Endothelial cell of umbilical vein (primary cell): ENCODE measurements at places on chromosomes 16 and 17.
A peak's percentile ranks its signal among the peaks of the same experiment; 100 is the strongest.

- peak; percentile 33 for DNase-seq
These were observed 60.4 kb downstream of the NOG start for GRCh38 chr17:56653877-56654276.

- DNase-seq, result no peak
These were observed 106.7 kb downstream of the CEP112 start for GRCh38 chr17:66085221-66085620.

DNA sequence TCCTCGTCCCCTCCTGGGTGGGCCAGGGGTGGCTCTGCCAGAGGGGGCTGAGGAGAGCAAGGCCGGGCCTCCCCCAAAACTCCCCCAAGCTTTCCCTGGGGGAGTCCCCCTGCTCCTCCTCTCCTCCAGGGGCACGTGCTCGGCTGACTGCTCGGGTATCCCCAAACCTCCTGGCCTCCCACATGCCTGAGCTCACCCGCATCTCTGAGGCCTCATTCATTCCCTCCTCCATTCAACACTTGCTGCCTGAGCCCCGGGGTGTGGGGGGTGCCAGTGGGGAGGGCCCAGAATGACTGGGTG lies 83.1 kb downstream of the RTN4RL1 start:
- no peak for DNase-seq

DNA sequence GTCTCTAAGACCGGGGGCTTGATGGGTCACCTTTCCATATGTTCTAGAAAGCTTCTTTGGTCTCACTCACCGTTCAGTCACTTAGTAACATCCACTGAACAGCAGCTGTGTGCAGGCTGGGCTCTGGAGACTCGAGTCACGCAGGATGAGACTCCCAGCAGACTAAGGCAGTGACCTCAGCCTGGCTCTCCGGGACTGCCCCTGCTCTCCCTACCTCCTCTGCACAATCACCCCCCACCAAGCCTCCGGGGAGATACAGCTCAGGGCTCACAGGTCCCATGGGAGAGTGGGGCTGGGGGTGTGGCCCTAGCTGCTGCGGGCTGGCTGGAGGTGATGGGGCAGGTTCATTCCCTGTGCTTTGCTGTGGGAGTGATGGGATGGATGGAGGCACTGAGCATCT lies 14.1 kb downstream of the FLYWCH2 start:
- DNase-seq, result no peak

- no peak for DNase-seq
These were observed 16.5 kb downstream of the KATNIP start for GRCh38 chr16:27566417-27566816.

GRCh38 chr17:49148171-49148570 lies 15.6 kb downstream of the B4GALNT2 start:
- no peak for DNase-seq

DNA sequence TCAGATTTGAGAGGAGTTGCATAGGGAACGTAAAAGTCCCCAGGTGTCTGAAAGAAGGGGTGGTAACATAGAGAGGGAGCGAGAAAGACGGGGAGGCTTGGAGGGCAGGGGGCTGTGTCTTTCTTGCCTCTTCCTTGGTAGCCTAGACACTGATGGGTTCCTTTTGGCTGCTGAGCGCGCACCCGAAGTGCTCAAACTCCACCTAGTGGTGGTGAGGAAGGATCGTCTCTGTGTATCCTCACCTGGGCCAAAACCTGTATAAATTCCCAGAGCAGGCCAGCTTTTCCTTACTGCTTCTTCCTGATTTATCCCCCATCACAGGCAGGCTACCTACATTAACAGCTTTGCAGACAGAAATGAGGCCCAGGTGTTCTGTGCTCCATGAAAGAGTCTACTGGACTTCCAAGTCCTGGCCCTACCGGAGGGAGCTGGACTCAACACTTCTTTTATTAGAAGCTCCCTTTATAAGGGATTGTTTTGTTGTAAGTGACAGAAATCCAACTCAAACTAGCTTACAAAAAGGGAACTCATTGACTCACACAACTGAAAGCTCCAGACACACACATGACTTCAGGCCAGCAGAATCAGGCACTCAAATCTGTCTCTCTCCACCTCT lies 5.5 kb upstream of the SLC25A35 start:
- DNase-seq, result peak; percentile 58

DNA sequence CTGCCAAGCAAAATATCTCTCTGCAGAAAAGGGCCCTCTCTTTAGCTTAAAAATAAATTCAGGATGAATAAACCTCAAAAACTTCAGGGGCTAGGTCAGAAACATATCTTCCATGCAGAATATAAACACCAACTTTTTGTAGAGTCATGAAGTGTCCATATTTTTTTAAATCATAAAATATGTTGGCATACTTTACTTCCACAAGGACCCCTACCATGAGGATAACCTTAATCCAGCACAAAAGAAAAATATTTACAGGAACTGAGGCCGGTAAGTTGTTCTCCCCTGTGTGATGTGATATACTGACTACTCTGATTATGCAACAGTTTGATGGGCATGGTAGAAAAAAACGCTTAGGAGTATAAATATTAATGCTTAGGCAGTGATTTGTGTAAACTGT lies 264.8 kb upstream of the CDH11 start:
- DNase-seq, result no peak

DNA sequence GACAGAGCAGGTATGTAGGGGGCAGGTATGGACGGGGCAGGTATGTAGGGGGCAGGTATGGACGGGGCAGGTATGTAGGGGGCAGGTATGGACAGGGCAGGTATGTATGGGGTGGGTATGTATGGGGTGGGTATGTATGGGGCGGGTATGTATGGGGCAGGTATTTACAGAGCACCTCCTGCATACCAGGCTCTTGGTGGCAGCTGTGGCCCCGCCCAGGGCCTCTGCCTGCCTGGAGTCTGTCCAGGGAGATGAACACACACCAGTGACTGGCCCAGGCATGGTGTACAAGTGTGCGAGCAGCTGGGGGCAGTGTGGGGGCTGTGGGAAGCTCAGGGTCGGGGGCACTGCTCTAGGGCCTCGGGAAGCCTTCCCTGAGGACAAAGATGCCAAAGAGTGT lies 4.4 kb downstream of the RPL3L start:
- DNase-seq, result no peak

DNA sequence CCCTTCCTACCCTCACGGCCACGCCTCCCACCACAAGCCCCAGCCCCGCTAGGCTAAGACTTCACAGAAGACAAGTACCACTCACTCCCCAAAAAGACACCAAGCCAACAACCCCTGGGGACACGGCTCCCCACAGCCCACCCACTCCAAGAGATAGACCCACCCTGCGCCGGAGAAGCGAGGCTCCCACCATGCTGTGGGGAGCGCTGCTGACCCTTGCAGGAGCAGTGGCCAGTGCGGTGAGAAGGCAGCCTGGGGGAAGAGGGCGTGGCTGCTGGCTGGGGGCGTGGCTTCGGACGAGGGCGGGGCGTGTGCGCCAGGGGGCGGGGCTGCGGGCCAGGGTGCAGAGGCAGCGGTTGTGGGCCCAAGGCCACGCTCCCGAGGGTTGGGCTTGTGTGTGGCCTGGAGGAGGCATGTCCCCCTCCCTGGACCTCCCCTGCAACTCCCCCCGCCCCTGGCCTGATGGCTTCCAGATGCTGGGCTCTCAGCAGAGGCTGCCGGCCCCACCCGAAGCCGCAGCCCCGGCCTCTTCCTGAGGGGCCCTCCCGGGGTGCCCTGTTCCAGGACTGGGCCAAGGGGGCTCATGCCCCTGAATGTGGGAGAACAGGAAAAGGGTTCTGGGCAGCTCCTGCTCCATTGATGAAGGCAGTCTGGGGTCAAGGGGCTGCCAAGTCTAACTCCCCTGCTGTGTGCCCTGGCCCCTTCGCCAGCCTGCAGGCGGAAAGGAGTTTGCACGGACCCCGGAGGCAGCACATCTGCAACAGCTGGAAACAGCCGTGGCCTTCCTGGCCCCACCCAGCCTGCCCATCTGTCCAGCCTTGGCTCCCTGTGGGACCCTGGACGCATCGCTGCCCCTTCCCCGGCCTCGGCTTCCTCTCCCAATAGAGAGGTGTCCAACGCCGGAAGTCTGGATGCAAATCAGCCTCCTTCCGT lies 9.1 kb downstream of the TFAP4 start:
- no peak for DNase-seq

GRCh38 chr17:74123350-74123749 lies 80.1 kb upstream of the RPL38 start:
- no peak for DNase-seq

GRCh38 chr16:8094696-8095095 lies 495.6 kb downstream of the TMEM114 start:
- DNase-seq, result no peak

- no peak for DNase-seq
These were observed 29.3 kb downstream of the FOXK2 start for GRCh38 chr17:82548681-82549303.

DNA sequence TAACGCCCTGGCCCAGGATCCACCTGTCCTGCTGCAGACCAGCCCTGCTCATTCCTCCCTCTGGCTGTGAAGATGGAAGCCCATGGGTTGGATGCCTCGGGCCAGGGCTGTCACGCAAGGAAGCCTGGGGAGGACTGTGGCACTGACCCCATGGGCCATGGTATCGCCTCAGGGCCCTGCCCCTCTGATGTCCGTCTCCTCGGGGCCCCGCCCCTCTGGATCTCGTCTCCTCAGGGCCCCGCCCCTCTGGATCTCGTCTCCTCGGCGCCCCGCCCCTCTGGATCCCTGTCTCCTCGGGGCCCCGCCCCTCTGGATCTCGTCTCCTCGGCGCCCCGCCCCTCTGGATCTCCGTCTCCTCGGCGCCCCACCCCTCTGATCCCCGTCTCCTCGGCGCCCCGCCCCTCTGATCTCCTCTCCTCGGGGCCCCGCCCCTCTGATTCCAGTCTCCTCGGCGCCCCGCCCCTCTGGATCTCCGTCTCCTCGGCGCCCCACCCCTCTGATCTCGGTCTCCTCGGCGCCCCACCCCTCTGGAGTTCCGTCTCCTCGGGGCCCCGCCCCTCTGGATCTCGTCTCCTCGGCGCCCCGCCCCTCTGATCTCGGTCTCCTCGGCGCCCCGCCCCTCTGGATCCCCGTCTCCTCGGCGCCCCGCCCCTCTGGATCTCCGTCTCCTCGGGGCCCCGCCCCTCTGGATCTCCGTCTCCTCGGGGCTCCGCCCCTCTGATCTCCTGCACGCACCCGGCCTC lies 24.0 kb downstream of the METRNL start:
- DNase-seq, result peak; percentile 62

DNA sequence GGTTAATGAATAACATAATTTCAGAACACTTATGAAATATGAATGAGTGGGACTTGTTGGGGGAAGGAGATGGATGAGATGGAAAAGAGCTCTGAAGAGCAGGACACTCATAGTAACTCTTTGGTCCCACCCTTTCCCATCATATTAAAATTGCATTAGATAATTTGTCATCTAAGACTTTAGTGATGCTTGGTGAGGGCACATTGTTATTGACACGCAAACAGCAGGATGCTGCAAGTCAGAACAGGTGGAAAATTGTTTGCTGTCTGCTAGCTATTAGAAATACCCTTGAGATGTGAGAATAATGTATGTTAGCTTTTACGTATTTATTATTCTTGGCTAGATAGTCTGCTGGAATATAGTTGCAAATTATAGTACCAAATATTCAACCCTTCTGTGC lies 75.7 kb downstream of the TANC2 start:
- no peak for DNase-seq

- DNase-seq, result peak; percentile 44
These were observed 15.7 kb downstream of the RHBDF2 start for GRCh38 chr17:76485569-76485968.

DNA sequence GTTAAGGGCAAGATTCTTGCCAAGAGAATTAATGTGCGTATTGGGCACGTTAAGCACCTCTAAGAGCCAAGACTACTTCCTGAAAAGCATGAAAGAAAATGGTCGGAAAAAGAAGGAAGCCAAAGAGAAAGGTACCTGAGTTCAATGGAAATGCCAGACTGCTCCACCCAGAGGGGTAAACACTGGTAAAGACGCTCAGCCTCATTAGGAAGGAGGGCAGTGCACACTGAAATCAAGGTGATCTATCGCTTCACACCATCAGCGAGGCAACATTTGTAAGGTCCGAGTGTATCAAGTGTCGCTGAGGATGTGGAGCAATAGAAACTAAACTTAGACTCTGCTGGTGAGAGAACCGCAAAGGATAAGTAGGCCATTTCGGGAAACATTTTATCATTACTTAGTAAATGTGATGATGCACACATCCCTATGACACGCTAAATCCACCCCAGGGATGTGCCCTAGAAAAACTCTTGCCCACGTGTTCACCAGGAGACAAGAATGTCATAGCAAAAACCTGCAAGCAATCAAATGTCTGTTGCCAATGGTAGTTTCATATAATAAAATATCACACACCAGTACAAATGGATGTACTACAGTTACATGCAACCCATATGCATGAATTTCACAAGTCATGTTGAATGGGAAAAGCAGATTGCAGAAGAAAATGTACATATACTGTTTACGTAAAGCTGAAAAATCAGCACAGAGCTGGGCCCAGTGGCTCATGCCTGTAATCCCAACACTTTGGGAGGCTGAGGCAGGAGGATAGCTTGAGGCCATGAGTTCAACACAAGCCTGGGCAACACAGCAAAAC lies 23.6 kb downstream of the CNTROB start:
- no peak for DNase-seq

DNA sequence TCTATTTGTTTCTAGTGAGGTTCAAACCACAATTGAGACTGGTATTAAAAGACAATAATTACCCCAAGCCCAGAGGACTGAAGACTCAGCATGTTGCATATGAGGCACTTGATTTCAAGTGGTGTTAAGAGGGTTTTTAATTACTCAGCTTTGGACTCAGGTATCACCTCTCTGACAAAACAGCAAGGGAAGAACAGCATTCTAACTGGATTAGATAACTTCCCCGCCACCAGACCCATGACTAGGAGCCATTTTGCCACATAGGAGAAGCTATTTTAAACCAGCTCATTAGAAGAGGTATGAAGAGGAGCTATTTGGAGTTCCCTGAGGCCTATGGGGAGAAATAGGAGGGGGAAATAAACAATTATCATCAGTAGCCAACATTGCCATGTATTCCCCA lies 226.1 kb upstream of the TOX3 start:
- no peak for DNase-seq

DNA sequence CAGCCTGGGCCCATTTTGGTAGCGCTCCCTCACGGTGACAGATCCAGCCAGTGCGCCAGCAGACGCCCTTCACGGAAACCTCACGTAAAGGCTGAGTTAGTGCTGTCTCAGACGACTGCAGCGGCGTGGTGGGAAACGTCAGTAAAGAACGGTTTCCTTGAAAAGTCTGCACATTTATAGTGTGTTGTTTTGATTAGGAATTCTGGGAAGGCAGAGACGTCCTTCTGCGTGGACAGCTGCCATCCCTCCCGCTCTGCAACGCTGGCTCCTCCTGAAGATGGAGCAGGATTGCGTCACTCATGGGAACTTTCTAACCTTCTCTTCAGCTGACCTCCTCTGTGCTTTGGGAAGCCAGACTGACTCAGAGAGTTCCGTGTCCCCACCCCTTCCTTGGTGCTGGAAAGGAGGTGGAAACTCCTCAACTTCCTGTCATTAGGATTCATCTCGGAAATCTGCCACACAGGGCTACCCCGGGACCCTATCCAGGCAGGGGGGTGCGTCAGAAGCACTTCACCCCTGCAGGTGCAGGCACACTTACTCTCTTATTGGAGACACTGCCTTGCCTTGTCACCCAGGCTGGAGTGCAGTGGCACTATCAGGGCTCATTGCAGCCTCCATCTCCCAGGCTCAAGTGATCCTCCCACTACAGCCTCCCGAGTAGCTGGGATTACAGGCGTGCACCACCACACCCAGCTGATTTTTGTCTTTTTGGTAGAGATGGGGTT lies 24.3 kb upstream of the CRISPLD2 start:
- peak; percentile 10 for DNase-seq

GRCh38 chr17:17103160-17103559 lies 60.9 kb downstream of the MPRIP start:
- no peak for DNase-seq
